ENCODE measurements at places on chromosomes 7 and 10.

DNA sequence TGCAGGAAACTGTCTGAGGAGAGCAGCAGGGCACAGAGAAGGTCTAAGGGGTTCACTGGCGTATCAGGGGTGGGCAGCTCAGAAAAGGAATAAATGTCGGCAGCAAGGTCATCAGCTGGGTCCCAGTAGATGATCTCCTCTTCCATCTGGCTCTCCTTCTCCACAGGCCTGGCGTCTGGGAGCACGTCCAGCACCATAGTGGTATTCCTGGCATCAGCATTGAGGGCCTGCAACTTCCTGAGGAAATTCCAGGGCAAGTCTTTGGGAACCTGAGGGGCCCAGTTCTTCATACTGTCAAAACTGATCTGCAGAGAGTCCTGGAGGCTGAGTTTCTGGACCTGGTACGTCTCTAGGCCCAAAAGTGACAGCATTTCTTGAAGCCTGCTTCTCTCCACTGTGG is 9.6 kb upstream of the MRPS24 start:
- DNase-seq: no peak

- DNase-seq: peak; percentile 19
Measured at GRCh38 chr7:98254951-98255610, 3.0 kb upstream of the TECPR1 start.

DNA sequence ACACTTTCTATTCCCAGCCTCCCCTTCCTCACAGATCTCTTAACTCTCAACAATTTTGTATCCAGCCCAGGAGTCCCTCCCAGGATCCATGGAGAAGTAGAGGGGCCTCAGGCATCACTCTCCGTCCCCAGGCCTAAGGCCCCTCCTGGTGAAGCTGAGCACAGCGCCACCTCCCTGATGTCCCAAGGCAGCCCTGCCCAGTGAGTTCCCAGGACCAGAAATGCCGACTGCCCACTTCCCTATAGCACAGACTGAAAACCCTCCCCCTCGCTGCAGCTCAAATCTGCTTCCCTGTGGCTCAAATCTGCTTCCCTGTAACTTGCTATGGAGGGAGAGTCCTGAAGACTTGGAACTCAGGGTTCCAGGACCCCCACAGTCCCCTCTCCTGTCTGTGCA is 35.6 kb downstream of the YKT6 start:
- no peak for DNase-seq

- no peak for DNase-seq
Measured at GRCh38 chr10:18542832-18543231, 108.6 kb downstream of the NSUN6 start.

DNA sequence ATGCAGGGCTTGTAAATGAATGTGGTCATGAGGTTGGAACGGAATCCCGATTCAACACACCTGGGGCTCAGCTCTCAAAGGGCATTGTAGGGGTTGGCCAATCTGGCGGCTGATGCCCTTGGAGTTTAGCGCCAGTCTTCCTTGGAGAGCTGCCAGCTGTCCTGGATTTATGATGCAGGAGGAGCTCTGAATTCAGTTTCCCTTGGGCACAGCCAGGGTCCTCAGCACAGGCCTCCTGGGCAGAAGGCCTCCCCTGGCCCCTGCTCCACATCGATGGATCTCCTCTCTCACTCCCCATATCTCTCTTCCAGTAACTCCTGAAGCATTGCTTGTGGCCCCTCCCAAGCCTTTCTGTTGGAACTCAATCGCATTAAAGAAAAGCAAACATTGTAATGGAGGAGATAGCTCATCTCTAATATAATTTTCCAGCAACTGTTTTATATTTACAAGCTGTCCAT is 985 bp upstream of the CYTH3 start:
- no peak for DNase-seq

DNA sequence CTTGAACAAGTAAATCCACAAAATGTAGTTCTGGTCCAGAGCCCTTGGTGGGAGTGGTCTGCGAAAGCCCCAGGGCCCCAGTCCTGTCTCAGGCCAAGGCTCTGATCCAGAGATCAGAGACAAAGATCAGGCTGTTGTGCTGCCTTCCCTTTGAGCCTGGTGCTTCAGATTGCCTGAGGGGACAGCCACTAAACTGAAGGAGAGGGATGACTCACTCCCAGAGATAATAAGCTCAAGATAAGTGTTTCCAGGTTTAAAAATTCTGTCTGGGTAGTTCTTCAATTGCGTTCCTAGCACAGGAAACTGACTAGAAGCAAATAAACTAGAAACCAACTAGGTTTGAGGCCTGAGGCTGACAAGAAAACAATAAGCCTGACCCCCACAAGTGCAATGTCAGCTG is 190.2 kb downstream of the RAMP3 start:
- no peak for DNase-seq

- no peak for DNase-seq
Measured at GRCh38 chr7:3606436-3606835, 305.4 kb downstream of the SDK1 start.
